Glutamatergic neuron (in vitro differentiated cells): ENCODE measurements at places on chromosomes 12 and 14.
A peak's percentile ranks its signal among the peaks of the same experiment; 100 is the strongest.

DNA sequence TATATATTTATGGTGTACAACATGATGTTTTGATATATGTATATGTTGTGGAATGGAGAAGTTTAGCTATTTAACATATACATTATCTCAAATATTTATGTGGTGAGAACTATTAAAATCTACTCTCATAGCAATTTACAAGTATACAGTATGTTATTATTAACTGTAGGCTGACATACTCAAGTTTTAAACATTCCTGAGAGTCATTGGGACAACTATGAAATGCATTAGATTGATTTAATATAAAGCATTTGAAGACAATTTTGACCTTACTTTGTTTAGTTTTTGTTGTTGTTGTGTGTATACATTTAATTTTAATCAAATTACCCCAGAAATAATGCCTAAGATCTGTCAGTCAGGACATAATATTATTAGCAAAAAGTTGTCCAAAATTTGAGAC lies 99.5 kb downstream of the LRRK2 start:
- DNase-seq, result no peak
- no peak overlapping the region for H3K27ac ChIP-seq
- no peaks in the 10 kb centered on the region for H3K27me3 ChIP-seq
- no peak overlapping the region for H3K4me3 ChIP-seq
- no peaks in the 10 kb centered on the region for H3K36me3 ChIP-seq

- DNase-seq, result peak; percentile 56
- peaks cover 34% of the 10 kb centered on the region for H3K4me1 ChIP-seq
- peaks cover 5% of the 10 kb centered on the region for H3K36me3 ChIP-seq
- H3K27me3 ChIP-seq, result peaks cover 14% of the 10 kb centered on the region
Observed at GRCh38 chr14:76131071-76131965, 20.4 kb upstream of the GPATCH2L start.

DNA sequence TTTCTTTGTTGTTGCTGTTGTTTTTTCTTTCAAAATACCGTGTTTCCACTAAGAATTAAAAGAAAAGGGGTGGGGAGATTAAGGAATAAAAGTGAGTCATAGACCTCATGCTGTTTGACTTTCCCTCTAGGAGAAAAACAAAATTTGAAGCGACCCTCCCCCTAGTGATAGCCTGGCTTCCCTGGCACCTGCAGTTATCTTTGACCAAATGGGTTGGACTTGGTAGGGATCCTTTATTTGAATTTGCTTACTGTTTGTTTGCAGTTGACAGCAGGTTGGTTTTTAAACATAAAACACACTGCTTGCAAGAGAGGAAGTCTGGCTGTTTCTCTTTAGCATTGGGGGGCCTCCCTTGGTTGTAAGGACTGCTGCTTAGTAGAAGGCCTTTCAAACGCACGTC lies 14.0 kb downstream of the OTX2 start:
- DNase-seq, result no peak
- no peak overlapping the region for H3K27ac ChIP-seq
- H3K4me3 ChIP-seq, result no peak overlapping the region
- H3K36me3 ChIP-seq, result no peaks in the 10 kb centered on the region
- peaks cover 2% of the 10 kb centered on the region for H3K4me1 ChIP-seq

DNA sequence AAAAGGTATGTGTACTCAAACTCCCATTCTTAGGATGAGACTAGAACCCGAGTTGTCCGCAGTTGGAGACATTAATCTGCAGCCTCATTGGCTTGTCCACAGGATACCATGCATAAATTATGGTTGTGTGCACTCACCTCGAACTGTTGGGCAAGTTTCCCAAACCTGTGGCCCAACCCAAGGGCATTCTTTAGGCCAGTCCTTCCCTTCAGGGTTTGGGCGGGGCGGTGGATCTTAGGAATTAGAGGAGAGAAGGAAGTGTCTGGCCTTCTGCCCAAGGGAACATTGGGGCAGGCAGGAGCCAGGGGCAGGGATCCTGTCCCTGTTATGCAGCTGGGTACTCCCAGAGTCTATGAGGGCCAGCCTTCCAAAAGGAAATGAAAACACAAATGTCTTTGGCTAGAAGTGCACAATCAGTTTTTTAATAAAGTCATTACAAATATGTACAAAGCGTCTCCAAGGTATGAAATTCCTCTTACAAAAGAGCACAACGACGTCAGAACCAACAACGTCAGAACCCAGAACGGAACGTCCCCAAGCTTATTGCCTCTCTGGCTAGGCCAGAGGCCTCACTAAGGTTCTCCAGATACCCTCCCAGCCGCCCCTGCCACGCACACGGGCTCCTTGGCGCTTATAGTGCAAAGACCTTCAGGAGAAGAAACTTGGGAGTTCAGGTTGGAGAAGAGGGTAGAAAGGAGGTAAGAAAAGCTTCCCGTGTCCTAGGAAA lies 25.3 kb downstream of the HRK start:
- H3K36me3 ChIP-seq, result no peaks in the 10 kb centered on the region
- H3K4me3 ChIP-seq, result no peak overlapping the region
- H3K27me3 ChIP-seq, result peaks cover 3% of the 10 kb centered on the region
- no peak overlapping the region for H3K27ac ChIP-seq
- DNase-seq, result no peak

GRCh38 chr12:105928436-105928835 lies 210.3 kb downstream of the NUAK1 start:
- no peak overlapping the region for H3K4me3 ChIP-seq
- no peak for DNase-seq
- H3K4me1 ChIP-seq, result no peaks in the 10 kb centered on the region

DNA sequence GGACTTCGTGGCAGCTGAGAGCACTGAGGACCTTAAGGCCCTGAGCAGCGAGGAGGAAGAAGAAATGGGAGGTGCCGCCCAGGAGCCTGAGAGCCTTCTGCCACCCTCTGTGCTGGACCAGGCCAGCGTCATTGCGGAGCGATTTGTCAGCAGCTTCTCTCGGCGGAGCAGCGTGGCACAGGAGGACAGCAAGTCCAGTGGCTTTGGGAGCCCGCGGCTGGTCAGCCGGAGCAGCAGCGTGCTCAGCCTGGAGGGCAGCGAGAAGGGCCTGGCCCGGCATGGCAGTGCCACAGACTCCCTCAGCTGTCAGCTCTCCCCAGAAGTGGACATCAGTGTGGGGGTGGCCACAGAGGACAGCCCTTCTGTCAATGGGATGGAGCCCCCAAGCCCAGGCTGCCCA lies 37.0 kb downstream of the PLEKHG3 start:
- no peak overlapping the region for H3K4me3 ChIP-seq
- no peaks in the 10 kb centered on the region for H3K27me3 ChIP-seq
- H3K27ac ChIP-seq, result no peak overlapping the region
- no peak for DNase-seq
- peaks cover 4% of the 10 kb centered on the region for H3K4me1 ChIP-seq

GRCh38 chr12:12645485-12645884 lies 33.8 kb downstream of the CREBL2 start:
- H3K4me1 ChIP-seq, result no peaks in the 10 kb centered on the region
- H3K27me3 ChIP-seq, result no peaks in the 10 kb centered on the region
- no peak for DNase-seq
- no peak overlapping the region for H3K27ac ChIP-seq

GRCh38 chr14:28577711-28578131 lies 188.9 kb upstream of the FOXG1 start:
- peaks cover 7% of the 10 kb centered on the region for H3K36me3 ChIP-seq
- peaks cover 2% of the 10 kb centered on the region for H3K27me3 ChIP-seq

DNA sequence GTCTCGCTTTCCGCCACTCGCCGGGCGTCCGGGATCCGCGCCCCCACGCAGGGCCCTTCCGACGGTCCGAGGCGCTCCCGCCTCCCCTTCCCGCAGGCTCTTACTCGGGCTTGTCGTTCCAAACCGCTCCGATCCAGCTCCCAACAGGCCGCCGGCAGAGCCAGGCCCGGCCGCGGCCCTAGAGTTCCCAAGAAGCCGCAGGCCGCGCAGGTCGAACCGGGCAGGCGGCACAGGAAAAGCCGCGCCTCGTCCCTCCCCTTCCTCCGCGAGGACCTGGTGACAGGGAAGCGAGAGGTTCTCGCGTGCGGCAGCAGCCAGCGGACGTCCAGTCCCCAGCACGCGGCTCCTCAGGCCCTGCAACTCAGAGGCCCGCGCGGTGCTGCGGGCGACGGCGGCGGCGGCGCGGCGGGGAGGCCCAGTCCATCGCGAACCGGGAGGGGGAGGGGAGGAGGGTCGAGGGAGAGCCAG lies 272 bp downstream of the HECTD1 start:
- peaks cover 7% of the 10 kb centered on the region for H3K27me3 ChIP-seq
- no peaks in the 10 kb centered on the region for H3K36me3 ChIP-seq
- peaks cover 17% of the 10 kb centered on the region for H3K4me1 ChIP-seq
- DNase-seq, result no peak
- peak overlapping the region; percentile 80 for H3K27ac ChIP-seq
- peak overlapping the region; percentile 79 for H3K4me3 ChIP-seq

GRCh38 chr12:128813883-128814282 lies 9.9 kb downstream of the SLC15A4 start:
- H3K4me1 ChIP-seq, result peaks cover 16% of the 10 kb centered on the region
- DNase-seq, result no peak
- peaks cover 1% of the 10 kb centered on the region for H3K27me3 ChIP-seq

DNA sequence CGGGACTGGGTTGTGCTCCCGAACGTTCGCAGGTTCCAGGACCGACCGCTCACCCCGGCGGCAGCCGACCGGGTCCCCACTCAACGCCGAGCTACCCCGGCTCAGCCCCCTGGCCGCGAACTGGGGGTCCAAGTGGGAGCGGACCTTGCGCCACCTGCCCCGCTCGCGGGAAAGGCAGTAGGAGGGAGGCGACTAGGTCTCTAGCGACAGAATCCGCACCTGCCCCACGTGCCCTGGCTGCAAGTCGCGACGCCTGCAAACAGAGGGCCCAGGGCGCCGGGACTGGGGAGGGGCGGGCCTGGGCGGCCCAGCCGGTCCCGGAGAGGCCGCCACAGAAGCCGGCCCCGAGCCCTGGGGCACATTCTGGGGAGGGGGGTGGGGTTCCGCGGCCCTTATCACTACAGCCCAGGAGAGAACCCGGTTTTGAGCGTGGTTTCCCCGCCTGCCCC lies 239.2 kb upstream of the CPNE8 start:
- H3K4me3 ChIP-seq, result peak overlapping the region; percentile 85
- peaks cover 5% of the 10 kb centered on the region for H3K27me3 ChIP-seq
- H3K27ac ChIP-seq, result no peak overlapping the region
- peaks cover 9% of the 10 kb centered on the region for H3K36me3 ChIP-seq
- DNase-seq, result peak; percentile 17
